Activated T-helper 1 cell treated with anti-CD3 and anti-CD28 coated beads, Interleukin-12 subunit alpha, Interleukin-12 subunit beta, Interleukin-2, Interleukin-4 antibody, amounts not matched to agents 30 ng/mL and 10 ng/mL and 1 ng/mL, durations not matched to agents 14 hours and 24 hours and 36 hours (primary cell): ENCODE measurements at places on chromosomes 13 and 19. TPM values are rescaled to one million over a fixed set of nuclear protein-coding genes. Genes with fewer than 3 reads are reported as not detected.

DNA sequence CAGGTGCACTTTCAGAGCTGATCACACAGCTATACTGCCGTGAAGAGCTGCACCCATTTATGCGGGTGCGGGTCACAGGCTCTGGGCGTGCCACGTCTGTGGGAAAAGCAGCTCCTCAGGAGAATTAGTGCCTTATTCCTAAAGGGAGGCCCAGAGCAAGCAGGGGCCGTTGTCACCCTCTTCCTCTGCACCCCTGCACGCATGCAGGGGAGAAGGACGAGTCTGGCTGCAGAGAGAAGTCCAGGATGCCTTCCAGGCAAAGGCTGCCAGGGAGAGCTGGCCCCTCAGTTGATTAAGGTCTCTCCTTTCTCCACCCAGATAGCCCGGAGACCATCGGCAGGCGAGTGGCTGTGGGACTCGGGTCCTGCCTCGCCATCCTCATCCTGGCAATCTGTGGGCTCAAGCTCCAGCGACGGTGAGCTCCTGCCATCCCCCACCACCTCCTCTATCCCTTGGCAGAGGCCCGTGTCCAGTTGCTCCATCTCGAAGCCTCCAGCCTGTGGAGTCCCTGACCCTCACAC is 3.1 kb upstream of the FFAR1 start:
- no peak for DNase-seq

- no peak for DNase-seq
Observed at GRCh38 chr13:109715902-109716301, 70.5 kb downstream of the IRS2 start.

DNA sequence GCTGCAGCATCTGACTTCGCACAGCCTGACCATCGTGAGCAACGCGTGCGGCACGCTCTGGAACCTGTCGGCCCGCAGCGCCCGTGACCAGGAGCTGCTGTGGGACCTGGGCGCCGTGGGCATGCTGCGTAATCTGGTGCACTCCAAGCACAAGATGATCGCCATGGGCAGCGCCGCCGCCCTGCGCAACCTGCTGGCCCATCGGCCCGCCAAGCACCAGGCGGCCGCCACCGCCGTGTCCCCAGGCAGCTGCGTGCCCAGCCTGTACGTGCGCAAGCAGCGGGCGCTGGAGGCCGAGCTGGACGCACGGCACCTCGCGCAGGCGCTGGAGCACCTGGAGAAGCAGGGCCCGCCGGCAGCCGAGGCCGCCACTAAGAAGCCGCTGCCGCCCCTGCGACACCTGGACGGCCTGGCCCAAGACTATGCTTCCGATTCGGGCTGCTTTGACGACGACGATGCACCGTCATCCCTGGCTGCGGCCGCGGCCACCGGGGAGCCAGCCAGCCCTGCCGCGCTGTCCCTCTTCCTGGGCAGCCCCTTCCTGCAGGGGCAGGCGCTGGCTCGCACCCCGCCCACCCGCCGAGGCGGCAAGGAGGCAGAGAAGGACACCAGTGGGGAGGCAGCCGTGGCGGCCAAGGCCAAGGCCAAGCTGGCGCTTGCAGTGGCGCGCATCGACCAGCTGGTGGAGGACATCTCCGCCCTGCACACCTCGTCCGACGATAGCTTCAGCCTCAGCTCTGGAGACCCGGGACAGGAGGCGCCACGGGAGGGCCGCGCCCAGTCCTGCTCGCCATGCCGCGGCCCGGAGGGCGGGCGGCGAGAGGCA is 13.6 kb downstream of the C19orf25 start:
- no peak for DNase-seq

The NKG7 gene
- total RNA-seq = 376 and 393 TPM in 2 replicates

DNA sequence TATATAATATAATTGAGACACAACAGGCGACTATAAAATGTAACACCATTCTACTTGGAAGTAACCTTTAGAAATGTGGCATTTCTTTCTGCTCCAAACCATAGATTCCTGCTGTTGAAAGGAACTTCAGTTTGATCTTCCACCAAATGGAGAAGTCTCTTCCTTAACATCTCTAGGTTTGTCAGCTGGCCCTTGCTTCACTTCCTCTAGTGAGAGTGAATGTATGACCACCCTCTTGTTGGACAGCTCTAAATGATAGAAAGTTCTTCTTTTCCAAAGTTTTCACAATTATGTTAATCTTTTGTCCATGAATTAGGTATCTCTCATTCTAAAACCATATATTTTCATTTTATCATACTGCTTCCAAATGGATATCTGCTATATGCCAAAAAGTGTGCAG is 13.8 kb upstream of the COG6 start:
- no peak for DNase-seq

GRCh38 chr13:79070343-79070974 is 335.6 kb downstream of the RBM26 start:
- DNase-seq = no peak

The SIGLEC11 gene
- total RNA-seq = not detected in 2 replicates

DNA sequence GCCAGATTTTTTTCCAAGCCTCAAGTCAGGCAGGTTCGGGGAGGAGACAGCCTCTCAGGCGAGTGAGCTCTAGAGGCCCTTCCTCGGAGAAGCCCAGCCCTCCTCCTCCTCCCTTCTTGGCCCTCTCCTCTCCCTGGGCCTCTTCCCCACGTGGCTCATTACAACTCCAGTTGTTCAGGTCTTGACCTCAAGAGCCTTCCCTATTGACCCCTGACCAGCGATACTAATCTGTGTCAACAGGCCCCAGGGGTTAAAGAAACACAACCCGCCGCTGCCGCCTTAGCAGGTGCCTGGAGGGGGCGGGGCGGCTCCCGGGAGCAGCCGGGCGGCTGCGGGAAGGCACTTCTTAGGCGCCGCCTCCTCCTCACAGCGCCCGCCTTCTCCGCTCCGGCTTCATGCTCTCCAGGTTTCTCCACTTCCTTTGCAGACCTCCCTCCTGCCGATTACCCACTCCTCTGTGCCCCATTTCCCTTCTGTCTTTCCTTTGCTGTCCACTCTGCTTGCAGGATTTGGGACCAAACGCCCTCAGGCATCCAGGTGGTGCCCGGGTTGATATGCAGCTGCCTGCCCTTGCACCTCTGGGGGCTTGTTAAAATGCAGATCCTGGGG is 51.0 kb downstream of the LYL1 start:
- no peak for DNase-seq

The CD79A gene
- 2.7 and 2.9 TPM in 2 replicates for total RNA-seq

GRCh38 chr13:78102121-78102677 is 183.6 kb upstream of the EDNRB start:
- no peak for DNase-seq

The SRRM5 gene
- total RNA-seq = 0.10 and 0.13 TPM in 2 replicates

The KLK3 gene
- not detected in 2 replicates for total RNA-seq

- DNase-seq = no peak
Observed at GRCh38 chr19:52748336-52748950, 13.6 kb upstream of the ZNF611 start.

The IFNL1 gene
- total RNA-seq = 0.23 TPM in 1 of 2 replicates, not detected in the other

DNA sequence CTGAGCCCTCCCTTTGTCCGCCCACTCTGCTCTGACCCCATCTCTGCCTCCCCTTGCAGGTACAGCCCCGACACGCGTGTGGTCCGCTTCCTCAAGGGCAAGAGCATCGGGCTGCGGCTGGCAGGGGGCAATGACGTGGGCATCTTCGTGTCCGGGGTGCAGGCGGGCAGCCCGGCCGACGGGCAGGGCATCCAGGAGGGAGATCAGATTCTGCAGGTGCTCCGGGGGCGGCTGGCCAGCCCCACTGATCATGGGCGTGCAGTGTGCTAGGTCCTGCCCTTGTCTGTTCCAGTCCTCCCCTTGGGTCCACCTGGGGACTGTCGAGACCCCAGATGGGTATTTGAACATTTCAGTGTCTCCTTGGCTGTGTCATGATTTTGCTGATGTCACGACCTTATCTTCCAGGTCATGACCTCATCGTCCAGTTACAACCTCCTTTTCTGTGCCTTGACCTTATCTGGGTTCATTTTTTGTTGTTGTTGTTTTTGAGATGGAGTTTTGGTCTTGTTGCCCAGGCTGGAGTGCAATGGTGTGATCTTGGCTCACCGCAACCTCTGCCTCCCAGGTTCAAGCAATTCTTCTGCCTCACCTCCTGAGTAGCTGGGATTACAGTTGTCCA is 25.3 kb downstream of the APBA3 start:
- DNase-seq = no peak

The MISP3 gene
- 2.3 TPM in 2 replicates for total RNA-seq

DNA sequence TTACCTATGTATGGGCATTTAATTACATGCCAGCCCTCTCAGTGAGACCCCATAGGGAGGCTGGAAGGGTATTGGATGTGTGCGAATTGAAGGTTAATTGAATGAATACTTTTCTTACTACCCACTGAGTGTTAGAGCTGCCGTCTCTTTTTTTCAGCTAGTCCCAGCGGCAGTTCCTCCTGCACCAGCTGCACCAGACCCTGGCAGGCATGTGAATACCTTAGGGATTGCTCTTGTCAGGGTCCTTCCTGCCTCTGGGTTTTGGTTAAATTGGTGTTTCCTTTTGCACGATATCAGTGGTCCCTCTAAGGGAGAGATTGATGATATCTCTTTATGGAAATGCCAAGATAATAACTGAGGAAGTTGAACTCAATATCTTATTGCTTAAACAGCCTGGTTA is 9.8 kb upstream of the CXCL17 start:
- no peak for DNase-seq

The BRSK1 gene
- total RNA-seq = 7.8 and 8.4 TPM in 2 replicates

The CTXN1 gene
- total RNA-seq = 1.9 and 2.6 TPM in 2 replicates

GRCh38 chr13:26022538-26023292 is 29.1 kb downstream of the SHISA2 start:
- no peak for DNase-seq

DNA sequence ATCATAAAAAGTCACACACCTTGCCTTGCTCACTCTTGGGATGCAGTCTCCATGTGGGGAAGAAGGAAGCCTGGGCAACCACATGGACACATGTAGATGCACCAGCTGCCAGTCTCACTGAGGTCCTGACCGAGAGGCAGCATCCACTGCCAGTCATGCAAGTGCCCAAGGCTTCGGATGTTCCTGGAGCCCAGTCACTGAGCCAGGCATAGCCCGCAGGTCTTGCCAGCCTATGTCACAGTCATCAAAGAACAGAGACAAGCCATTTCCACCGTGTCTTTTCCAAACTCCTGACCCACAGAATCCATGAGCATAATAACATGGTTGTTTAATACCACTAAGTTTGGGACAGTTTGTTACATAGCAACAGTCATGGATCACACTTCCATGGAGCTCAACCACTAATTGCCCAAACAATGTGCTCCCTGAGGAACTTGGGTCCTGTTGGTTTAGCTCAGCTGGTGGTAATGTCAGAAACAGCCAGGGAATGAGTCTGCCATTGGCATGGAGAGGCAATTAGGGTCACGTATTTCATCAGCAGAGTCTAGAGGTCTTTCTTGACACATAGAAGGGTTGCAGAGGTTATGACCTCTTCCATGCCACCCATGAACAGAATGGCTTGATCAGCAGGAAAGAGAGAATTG is 21.5 kb downstream of the STARD13 start:
- no peak for DNase-seq

GRCh38 chr13:44120043-44120442 is 240.3 kb downstream of the LACC1 start:
- no peak for DNase-seq

DNA sequence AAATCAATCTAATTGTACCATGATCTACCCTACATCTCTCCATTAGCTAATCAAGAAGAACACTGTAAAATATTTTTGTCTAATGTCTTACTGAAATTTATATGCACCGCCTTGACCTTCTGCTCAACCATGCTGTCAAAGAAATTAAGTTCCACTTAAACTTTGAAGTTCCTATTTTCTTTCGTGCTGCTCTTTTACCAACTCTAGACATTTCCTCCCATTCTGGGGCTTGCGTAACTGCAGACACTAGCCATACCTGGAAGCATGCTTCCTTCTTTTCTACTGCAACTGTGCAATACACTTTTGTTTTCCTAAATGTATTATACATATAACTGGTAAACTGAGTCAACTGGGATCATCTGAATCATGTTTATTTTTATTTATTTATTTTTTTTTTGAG is 8.5 kb upstream of the UBE2L5 start:
- no peak for DNase-seq

The OR7C1 gene
- total RNA-seq = not detected in 2 replicates

- no peak for DNase-seq
Observed at GRCh38 chr13:34356686-34357434, 538.9 kb downstream of the RFC3 start.

DNA sequence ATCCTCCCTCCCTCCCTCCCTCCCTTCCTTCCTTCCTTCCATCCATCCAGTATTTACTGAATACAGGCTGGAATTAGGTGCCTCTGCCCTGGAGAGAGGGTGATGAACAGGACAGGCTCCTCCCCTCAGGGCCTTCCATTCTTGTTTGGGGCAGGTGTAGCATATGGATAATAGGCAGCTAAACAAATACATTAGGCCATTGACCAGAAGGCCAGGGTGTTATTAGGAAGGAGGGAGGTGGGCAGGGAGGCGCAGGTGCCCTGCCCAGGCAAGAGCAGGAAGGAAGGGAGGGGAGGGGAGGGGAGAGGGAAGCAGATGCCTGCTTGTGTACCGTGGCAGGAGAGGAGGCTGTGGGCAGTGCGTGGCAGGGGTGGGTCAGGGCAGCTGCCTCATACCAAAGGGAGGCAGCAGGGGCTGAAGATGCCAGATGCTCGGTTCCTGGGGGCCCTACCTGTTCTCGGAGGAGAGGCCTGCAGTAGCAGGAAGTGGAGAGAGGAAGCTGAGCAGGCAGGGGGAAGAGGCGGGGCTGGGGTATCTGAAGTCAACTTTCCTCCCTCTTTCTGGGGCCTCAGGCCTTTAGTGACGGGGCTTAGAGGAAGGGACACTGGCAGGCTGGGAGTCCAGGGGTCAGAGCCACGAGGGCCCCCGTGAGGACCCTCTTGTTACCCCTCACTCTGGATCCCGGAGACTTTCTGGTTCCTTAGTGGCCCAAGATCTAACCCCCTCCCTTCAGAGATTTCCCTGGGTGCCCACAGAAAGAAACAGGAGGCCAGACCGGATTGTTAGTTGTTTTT is at the start of gene RINL:
Gene RINL (minus strand): TSS at position 495 of the 794 bp plus-strand sequence. CDS start 1,533 bp downstream, outside the sequence.
- DNase-seq = peak; percentile 58

- no peak for DNase-seq
Observed at GRCh38 chr19:56053596-56053995, 67.0 kb downstream of the NLRP5 start.

GRCh38 chr13:48165727-48166126 is 67.3 kb upstream of the ITM2B start:
- DNase-seq = no peak

DNA sequence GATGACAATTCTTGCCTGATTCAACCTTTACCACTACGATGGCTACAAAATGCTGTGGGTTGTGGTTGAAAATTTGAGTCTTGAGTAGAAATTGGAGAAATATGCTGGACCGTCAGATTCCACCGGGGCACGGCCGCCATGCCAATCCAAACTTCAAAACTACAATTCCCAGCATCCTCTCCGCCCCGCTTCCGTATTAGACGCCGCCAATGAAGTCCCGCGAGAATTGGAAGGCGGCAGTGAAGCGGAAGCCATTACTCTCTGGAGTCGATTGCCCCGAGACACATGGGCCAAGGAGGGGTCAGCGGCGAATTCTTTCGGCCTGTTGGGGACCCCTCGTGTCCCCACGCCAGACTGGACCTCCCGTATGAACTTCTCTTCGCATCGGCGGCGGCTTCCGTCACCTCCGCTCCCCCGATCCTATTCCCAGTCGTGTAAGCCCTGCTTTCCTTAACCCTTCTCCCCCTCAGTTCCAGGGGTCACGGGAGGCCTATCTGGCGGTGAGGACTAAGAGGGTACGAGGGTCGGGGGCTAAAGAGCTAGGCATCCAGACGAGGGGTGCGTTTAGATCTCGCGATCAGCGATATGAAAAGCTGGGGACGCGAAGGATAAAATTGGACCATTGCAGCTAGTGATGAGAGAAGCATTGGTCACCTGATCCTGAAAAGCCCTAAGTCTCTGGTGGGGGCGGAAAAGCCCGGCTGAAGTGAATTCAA is at the start of gene ZNF317:
Gene ZNF317 (plus strand): TSS at position 239 of the 716 bp plus-strand sequence. CDS start 15,620 bp downstream, outside the sequence.
- DNase-seq = peak; percentile 88

- DNase-seq = no peak
Observed at GRCh38 chr13:35630551-35631275, 154.2 kb upstream of the MAB21L1 start.
